ENCODE measurements at places on chromosomes 16 and 17.

GRCh38 chr17:47836601-47837000 lies 4.5 kb downstream of the SCRN2 start:
- DNase-seq: no peak

- no peak for DNase-seq
Observed at GRCh38 chr17:58403311-58403710, 14.0 kb downstream of the RNF43 start.

GRCh38 chr16:69274699-69275235 lies 36.4 kb upstream of the VPS4A start:
- no peak for DNase-seq

DNA sequence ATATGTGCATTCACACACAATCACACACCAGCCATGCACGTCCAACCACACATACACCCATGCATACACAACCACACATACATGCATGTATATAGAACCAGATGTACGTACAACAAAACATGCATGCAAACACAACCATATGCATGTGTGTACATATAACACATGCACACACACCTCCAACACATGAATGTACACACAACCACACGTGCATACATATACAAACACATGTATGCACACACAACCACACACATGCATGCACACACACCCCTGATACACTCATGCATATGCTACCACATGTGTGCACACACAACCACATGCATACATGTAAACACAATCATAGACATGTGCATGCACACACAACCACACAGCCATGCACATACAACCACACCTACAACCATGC lies 52.0 kb upstream of the SDK2 start:
- DNase-seq: no peak

GRCh38 chr17:71315568-71315967 lies 805.3 kb upstream of the SOX9 start:
- no peak for DNase-seq

GRCh38 chr16:12523002-12523401 lies 280.7 kb downstream of the CPPED1 start:
- no peak for DNase-seq

DNA sequence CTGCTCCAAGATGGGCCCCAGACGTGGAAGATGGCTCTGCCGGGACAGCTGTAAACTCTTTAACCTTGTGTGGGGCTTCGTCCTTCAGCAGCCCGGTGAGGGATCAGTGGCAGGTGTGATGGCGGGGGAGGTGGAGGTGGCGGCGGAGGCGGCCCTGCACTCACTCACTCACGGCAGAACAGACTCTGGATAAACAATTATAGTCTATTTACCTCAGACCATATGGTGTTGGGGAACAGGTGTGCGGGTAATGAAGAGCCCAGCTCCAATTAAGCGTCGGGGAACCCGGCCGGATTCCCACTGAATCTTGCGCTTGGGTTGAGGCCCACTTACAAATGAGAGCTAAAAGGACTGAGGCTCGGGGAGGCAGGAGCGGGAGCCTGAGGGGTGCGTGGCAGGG lies 104.3 kb upstream of the SDK2 start:
- peak; percentile 94 for DNase-seq

- DNase-seq: no peak
Observed at GRCh38 chr16:85522308-85522841, 90.7 kb upstream of the GSE1 start.

- no peak for DNase-seq
Observed at GRCh38 chr16:62977876-62978275, 941.6 kb upstream of the CDH8 start.

DNA sequence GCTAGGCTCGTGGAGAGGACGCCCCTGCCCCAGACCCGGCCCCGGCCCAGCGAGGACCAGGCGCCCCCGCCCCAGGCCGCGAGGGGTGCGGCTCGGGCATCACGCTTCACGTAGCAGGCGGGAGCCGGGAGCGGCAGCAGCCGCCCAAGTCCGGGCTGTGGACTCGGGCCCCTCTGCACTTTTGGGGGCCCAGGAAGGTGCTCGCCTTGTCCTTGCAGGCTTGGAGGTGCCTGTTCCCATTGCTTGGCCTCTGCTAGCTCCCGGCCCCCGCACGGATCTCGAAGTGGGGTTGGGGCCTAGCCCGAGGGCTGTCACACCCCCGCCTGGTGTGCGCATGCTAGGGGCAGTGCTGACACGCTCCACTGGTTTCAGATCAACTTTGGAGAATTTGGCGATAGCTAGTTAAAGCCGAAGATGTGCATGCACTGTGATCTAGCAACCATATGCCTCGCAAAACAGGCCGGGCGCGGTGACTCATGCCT lies 55.7 kb downstream of the WSB1 start:
- DNase-seq: no peak

GRCh38 chr17:42819939-42820535 lies 4.0 kb downstream of the BECN1 start:
- DNase-seq: peak; percentile 96

DNA sequence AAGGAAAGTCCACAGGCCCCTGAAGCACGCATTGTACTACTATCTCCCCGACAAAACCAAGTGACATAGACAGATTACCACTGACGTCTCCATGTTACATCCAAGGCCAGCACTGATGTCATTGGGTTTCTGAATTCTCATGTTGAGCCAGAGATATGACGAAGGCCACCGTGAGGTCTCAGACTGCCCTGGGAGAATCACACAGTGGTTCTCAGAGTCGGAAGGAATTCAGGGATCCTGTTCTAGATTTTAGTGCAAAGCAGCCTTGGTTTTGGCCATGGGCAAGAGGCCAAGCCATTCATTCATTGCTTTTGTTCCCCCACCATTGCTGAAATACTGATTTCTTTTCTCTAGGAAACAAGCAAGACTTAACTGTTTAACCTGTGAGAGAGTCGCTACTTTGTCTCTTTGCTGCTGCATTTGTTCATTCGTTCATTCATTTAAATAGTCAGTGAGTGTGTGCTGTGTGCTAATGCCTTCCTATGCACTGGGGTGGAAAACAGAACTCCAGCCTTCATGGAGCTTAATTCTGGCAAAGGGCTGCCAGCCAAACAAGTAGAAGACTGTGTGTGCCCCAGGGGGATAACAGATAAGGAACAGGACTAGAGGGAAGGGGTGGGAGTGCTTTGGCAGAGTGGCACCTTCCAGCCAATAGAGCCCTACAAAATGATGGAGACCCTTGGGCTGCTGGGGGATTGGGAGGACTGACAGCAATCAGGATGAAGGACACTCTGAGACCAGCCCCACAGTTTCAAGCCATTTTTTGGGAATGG lies 222.3 kb downstream of the MSI2 start:
- no peak for DNase-seq

DNA sequence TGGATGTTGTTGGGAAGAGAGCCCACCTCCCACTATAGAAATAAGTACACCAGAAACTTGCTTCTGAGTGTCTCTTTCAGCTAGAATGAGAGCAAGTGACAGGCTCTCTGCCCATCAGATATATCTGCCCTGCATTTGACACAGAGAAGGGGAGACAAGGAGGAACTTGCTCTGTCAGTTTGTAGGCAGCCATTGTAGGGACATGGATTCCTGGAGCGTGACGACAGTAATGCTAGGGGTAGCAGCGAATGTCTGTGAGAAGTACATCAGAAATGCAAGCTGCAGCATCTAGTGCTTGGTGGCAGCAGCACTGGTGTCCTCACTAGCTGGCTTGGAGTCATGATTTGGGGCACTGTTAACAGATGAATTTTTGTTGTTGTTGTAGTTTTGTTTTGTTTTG lies 23.0 kb downstream of the ZNF200 start:
- DNase-seq: peak; percentile 5

GRCh38 chr16:82271636-82272035 lies 101.6 kb upstream of the MPHOSPH6 start:
- no peak for DNase-seq

- DNase-seq: peak; percentile 87
Observed at GRCh38 chr17:82019690-82020571, 2.7 kb downstream of the CENPX start.

GRCh38 chr17:55390364-55390977 lies 31.2 kb downstream of the MMD start:
- no peak for DNase-seq

- DNase-seq: no peak
Observed at GRCh38 chr17:18021372-18021771, 17.6 kb downstream of the ATPAF2 start.

- DNase-seq: no peak
Observed at GRCh38 chr17:82029391-82029790, 2.1 kb upstream of the RAC3 start.

- DNase-seq: no peak
Observed at GRCh38 chr16:3098459-3099394, at the start of gene ZSCAN10. Gene ZSCAN10 (minus strand): TSS chr16:3099294. CDS start chr16:3092937, 6,357 bp downstream.

- DNase-seq: no peak
Observed at GRCh38 chr16:17939122-17939536, 397.4 kb downstream of the NPIPA8 start.

DNA sequence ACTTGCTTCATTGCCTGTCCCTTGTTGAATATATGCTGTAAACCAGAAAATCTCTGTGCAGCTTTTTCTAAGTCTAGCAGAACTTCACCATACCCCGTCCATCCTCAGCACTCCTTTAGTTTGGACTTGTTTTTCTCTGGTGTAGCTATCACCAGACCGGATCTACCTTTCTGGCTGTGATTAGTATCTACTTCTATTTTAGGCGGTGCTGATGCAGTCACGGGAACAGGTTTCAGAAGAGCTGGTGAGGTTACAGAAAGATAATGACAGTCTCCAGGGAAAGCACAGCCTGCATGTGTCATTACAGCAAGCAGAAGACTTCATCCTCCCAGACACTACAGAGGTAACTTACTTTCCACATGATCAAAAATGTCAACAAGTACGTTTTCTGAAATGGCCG lies 46.4 kb downstream of the NUP88 start:
- no peak for DNase-seq

- no peak for DNase-seq
Observed at GRCh38 chr17:69064001-69064400, 3.3 kb upstream of the ABCA9 start.

DNA sequence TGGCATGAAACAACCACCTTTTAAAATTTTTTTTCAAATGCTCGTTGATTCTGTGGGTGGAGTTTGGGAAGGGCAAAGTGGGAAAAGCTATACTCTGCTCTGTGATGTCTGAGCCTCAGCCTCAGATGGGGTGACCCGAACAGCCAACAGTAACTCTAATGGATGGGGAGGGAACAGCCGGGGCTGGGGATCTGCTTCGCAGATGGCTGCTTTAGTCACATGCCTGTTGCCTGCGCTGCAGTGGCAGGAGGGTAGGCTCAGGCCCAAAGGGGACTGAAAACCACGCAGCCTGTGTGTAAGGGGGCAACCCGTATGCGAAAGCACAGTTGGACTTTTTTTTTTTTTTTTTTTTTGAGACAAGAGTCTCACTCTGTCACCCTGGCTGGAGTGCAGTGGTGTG lies 14.9 kb upstream of the MAPK3 start:
- no peak for DNase-seq

DNA sequence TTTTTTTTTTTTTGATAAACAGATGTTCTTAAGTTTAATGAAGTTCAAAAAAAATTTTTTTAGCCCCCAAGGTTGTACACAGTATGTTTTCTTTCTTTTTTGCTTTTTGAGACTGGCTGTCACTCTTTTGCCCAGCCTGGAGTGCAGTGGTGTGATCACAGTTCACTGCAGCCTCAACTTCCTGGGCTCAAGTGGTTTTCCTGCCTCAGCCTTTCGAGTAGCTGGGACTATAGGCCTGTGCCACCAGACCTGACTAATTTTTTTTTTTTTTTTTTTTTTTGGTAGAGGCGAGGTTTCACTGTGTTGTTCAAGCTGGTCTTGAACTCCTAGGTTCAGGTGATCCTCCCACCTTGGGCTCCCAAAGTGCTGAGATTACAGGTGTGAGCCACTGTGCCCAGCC lies 12.8 kb downstream of the ITGAE start:
- DNase-seq: peak; percentile 82

DNA sequence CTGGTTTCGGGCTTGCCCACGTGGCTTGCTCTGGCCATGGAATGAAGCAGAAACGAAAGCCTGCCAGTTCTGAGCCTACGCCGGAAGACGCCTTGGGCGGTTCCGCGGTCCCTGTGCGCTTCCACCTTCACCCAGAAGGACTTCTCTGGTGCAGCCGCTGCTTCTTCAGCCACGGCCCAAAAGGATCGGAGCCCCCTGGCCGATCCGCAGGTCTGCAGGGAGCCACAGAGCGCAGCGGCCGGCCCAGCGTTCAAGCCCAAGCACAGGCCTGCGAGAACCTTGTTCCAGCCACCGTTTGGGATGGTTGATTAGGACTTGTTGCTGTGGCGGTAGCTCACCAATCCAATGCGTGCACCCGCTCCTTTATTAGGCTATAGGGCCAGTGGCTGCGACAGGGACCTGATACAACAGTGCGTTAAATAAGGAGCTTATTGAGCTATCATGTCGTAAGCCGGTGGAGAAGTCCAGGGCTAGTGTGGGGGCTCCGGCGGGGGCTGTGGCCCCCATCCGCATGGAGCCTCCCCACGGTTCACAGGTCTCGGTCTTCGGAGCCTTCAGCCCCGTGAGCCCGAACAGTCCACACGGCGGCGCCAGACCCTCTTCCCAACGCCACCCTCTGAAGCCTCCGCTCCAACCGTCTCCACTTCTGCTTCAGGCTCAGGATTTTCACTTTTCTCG lies 10.2 kb upstream of the MPP2 start:
- peak; percentile 36 for DNase-seq

GRCh38 chr17:33218698-33219601 lies 74.1 kb downstream of the ASIC2 start:
- no peak for DNase-seq

- DNase-seq: no peak
Observed at GRCh38 chr17:48542114-48542656, 2.7 kb downstream of the HOXB2 start.

DNA sequence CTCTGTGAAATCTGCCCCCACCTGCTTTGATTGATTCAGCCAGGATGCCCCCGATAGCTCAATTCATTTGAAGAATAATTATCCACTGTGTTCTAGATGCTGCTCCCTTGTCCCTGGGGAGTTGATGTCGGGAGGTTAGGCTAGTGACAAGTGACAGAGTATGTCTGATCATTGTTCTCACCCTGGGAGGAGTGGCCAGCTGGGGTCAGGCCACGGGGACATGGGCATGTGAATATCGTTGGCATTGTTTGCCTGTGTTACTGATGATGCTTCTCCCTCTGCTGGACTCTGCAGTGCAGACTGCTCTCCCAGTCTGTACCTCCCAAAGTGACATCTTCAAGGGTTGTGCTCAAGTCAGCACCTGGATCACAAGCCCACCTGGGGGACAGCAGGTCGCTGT lies 89.9 kb upstream of the C16orf82 start:
- no peak for DNase-seq
